ENCODE measurements at places on chromosomes 2 and 18. TPM values are rescaled to one million over a fixed set of nuclear protein-coding genes. Genes with fewer than 3 reads are reported as not detected.

Gene LYPD6B
- polyA plus RNA-seq = 33.1 TPM

Gene POTEC
- polyA plus RNA-seq = 0.07 TPM

DNA sequence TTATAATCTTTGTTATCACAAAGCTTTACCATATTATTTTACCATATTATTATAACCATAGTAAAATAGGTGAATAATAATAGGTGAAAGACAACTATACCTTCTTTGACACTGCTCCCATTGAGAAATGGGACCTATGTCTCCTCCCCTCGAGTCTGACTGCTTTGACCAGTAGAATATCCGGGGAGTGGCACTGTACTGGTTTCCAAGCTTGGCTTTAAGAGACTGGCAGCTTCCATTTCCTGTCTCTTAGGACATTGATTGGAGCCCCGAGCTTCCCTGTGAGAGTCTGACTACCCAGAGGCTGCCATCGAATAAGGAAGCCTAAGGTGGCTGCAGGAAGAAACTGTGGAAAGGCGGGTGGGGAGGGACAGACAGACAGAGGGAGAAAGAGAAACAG lies 40.1 kb upstream of the PLEKHM3 start:
- no peak for DNase-seq

DNA sequence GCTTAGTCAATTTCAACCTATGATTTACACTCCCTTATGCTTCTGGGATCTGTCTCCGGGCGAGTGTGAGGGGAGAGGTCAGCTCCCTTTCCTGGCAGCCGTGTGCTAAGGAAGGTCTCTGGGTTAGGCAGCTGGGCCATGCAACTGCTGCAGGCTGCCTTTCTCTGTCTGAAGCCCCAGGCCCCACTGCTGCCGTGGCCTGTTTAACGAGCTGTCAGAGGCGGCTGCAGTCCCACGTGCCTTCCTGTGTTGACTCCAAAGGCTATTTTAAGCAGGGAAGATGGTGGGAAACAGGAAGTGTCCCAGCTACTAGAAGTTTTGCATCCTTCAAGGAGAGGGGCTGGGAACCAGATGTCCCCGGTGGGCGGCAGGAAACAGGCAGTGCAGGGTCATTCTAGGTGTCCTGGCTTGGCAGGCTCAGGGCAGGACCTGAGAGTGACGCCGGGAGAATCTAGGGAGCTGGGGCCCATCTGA lies 186.4 kb downstream of the TNS1 start:
- peak; percentile 59 for DNase-seq

DNA sequence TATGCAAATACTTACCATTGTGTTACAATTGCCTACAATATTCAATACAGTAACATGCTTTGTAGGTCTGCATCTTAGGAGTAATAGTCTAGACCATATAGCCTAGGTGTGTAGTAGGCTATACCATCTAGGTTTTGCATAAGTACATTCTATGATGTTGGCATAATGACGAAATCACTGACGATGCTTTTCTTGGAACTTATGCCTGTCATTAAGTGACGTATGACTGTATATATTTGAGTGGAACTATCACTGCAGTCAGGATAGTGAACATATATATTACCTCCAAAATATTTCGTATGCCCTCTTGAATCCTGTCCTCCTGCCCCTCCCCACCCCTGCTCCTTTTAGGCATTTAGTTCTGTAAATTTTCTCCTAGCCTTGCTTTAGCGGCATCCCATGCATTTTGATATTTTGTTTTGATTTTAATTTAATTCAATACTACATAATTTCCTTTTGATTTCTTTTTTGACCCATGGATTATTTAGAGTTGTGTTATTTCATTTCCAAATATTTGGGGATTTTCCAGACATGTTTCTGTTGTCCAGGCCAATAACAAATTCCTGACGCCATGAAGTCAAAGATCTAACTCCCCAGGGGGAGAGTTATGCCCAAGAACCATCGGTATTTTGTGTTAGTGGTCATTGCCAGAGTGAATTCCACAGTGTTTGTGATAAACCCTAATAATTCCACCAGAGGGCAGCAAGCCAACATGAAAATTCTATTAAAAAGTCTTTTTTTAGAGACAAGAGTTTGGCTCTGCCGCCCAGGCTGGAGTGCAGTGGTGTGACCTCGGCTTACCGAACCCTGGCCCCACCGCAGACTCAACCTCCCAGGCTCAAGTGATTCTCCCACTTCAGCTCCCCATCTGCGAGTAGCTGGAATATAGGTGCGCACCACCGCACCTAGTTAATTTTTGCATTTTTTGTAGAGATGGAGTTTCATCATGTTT lies 24.2 kb upstream of the CASP8 start:
- peak; percentile 63 for DNase-seq

DNA sequence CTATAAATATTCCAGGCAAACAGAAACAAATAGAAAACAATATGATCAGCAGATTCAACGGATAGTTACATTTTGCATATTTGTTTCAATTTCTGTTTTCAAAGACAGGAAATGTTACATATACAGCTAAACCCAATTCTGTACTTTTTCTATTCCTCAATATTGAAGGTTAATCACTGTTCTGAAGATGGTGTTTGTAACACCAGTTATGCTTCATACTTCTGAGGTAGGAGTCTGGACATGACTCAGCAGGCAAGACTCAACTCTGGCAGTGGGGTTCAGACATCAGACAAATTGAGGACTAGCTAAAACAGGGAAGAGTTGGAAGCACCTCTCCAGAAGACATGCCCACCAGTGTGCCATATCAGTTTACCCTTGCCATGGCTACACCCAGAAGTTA lies 16.6 kb downstream of the SERPINB13 start:
- no peak for DNase-seq

DNA sequence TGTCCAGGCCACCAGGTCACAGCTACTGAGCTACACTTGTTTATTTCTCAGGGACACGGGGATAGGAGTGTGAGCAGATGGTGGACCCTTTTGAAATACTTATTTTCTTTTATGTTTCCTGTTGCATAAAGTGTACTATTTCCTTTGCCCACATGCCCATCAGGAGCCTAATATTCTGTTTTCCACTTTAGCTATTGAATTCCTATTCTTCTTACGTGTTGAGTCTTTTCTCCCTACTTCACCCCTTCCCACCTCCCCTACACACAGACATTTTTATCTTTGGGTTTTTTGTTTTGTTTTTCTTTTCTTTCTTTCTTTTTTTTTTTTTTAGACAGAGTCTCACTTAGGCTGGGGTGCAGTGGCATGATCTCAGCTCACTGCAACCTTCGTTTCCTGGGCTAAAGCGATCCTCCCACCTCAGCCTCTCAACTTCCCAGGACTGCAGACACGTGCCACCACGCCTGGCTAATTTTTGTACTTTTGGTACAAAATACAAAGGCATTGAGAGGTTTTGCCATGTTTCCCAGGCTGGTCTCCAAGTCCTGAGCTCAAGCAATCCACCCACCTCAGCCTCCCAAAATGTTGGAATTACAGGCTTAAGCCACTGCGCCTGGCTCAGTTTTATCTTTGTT lies 5.2 kb upstream of the GPR55 start:
- no peak for DNase-seq
